ENCODE measurements at places on chromosomes 4 and X.

DNA sequence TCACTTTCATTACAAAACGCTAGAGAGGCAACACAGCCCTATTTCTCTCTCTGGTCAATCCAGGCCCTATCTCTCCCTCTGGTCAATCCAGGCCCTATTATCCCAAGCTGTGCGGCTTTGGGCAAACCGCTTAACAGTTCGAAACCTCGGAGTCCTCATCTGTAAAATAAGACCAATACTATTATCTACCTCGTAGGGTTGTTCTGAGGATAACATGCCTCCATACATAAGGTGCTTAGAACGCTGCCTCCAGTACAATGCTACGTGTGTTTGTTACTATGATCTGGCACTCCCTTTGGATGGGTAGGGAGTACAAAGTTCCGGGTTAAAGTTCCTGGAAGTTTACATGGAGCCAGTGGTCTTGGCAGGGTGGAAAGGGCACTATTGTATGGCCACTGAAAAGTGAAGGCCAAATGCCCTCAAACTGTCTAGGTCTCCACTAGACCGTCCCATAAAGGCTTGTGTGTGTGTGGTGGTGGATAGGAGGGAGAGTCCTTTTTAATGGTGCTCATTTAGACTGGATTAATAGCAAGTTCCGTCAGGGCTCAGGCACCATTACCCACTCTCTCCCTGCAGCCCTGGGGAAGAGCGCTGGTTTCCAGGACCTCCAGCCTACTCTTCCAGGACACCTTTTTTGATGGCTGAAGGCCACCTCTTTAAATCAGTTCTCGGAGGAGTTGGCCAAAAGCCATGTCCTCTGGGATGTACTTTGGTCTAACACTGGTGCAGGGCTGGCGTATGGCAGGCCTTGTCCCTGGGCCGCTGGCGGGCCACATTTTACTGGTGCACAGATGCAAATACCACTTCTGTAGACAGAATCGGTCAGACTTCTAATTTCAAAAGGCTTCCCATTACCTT lies 75.6 kb upstream of the BCOR start:
- DNase-seq, result no peak

GRCh38 chrX:101287402-101287801 lies 3.7 kb downstream of the TAF7L start:
- no peak for DNase-seq

- no peak for DNase-seq
Observed at GRCh38 chr4:67674098-67674497, 26.9 kb downstream of the UBA6 start.

DNA sequence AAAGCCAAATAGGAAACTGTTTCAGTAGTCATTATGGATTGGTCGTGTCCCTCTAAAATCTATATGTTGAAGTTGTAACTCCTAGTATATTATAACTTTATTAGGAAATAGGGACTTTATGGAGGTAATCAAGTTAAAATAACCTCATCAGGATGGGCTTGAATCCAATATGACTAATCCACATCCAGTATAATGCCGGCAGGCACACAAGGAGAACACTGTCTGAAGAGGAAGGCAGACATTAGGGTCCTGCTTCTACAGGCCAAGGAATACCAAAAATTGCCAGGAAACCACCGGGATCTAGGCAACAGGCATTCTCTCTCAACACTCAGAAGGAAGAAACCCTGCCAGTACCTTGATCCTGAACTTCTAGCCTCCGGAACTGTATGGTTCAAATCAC lies 130.3 kb downstream of the ATP10D start:
- no peak for DNase-seq

- DNase-seq, result no peak
Observed at GRCh38 chr4:41446981-41447725, 90.8 kb upstream of the LIMCH1 start.
